ENCODE measurements at places on chromosomes 3 and 15. TPM values are rescaled to one million over a fixed set of nuclear protein-coding genes. Genes with fewer than 3 reads are reported as not detected.

Gene NR2E3
- not detected for total RNA-seq

Gene GABRB3
- total RNA-seq: not detected

Gene RLBP1
- not detected for total RNA-seq

Gene TNK2
- 121 TPM for total RNA-seq

Gene SATB1
- 323 TPM for total RNA-seq

Gene EDEM1
- 80.1 TPM for total RNA-seq

GRCh38 chr15:73352082-73352481 lies 16.7 kb downstream of the HCN4 start:
- H3K36me3 ChIP-seq: no peaks in the 10 kb centered on the region
- DNase-seq: no peak
- no peak overlapping the region for H3K27ac ChIP-seq
- H3K27me3 ChIP-seq: no peaks in the 10 kb centered on the region
- H3K4me1 ChIP-seq: no peaks in the 10 kb centered on the region

DNA sequence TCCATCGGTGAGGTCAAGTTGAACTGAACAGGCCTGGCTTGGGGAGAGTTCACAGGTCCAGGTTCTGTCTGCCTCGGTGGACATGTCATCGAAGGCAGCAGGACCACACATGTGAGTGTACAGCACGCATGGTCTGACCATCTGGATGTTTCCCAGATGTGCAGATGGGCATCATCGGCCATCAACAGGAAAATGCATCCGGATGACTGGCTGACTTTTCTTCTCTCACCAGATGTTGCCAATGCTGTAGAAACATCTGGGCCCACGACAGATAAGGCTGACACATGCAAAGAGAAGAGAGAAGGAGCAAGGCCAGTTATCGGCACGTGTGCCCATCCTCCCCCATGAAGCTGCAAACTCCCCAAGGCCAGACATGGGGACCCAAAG lies 45.1 kb downstream of the NOX5 start:
- DNase-seq: no peak
- H3K4me3 ChIP-seq: no peak overlapping the region
- peaks cover 23% of the 10 kb centered on the region for H3K4me1 ChIP-seq
- no peaks in the 10 kb centered on the region for H3K27me3 ChIP-seq

DNA sequence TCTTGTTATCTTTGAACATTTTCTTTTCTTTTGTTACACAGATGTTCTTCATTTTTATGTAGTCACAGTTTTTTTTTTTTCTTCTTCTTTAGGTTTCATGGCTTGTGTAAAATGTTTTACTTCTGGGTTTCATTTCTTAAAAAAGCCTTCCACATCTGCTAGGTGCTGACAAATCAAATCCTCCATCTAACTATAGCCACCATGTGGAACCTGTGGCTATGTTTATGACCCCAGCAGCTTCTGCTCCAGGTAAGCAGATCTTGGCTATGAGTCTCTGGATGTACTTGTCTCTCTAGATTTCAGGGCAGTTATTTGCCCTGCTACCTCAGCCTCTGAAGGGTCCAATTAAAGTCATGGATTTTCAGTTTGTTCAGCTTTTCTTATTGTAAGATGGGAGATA lies 44.5 kb downstream of the OXSM start:
- peaks cover 12% of the 10 kb centered on the region for H3K27me3 ChIP-seq
- no peak overlapping the region for H3K27ac ChIP-seq
- H3K4me1 ChIP-seq: peaks cover 8% of the 10 kb centered on the region

- no peak for DNase-seq
- no peak overlapping the region for H3K27ac ChIP-seq
- no peaks in the 10 kb centered on the region for H3K36me3 ChIP-seq
Observed at GRCh38 chr3:3241596-3241995, 62.1 kb upstream of the CRBN start.

GRCh38 chr3:139778682-139779233 lies 101.0 kb upstream of the NMNAT3 start:
- H3K27me3 ChIP-seq: no peaks in the 10 kb centered on the region
- no peaks in the 10 kb centered on the region for H3K36me3 ChIP-seq
- no peak for DNase-seq
- no peaks in the 10 kb centered on the region for H3K4me1 ChIP-seq

DNA sequence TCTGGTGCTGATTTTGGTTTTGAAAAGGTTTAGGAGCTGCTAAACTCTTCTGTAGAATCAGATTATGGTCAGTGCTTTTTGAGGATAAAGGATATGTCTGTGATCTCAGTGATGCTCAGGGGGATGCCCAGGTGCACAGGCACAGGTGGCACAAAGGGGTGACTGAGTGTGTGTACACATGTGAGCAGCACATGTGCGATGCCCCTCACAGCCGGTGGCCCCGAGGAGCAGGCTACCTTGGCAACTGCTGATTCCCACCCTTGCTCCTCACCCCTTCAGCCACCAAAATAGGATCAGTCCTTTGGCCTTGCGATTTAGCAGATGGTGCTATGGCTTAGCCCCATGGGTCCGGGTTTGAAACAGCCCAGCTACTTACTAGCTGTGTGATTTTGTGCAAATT lies 51.1 kb downstream of the POMGNT2 start:
- no peak overlapping the region for H3K27ac ChIP-seq
- H3K4me3 ChIP-seq: no peak overlapping the region
- peaks cover 3% of the 10 kb centered on the region for H3K36me3 ChIP-seq
- DNase-seq: peak; percentile 1

DNA sequence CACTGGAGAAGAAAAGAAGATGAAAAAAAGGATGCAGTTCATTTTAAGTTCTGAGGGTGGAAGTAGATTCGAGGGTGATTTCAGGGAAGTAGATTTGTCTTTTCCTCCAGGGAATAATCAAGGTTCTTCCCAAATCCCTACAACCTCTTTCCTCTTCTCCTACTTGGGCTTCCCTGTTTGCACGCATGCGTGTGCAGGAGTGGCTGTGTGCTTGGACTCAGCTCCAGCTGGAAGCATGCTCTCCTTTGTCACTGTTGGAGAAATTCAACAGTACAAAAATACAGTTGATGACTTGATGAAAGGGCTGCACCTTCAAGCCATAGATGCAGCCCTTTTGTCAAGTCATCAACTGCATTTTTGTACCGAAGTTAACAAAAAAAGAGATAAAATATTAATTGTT lies 3.8 kb downstream of the OR5K2 start:
- DNase-seq: no peak
- H3K4me3 ChIP-seq: no peak overlapping the region
- no peak overlapping the region for H3K27ac ChIP-seq
- H3K27me3 ChIP-seq: no peaks in the 10 kb centered on the region

Measured in activated CD4-positive, alpha-beta T cell treated with anti-CD3 and anti-CD28 coated beads, Interleukin-2, amount 10 ng/mL, durations not matched to agents 7 days and 5 days (primary cell).